ENCODE measurements at places on chromosomes 11 and 22.

DNA sequence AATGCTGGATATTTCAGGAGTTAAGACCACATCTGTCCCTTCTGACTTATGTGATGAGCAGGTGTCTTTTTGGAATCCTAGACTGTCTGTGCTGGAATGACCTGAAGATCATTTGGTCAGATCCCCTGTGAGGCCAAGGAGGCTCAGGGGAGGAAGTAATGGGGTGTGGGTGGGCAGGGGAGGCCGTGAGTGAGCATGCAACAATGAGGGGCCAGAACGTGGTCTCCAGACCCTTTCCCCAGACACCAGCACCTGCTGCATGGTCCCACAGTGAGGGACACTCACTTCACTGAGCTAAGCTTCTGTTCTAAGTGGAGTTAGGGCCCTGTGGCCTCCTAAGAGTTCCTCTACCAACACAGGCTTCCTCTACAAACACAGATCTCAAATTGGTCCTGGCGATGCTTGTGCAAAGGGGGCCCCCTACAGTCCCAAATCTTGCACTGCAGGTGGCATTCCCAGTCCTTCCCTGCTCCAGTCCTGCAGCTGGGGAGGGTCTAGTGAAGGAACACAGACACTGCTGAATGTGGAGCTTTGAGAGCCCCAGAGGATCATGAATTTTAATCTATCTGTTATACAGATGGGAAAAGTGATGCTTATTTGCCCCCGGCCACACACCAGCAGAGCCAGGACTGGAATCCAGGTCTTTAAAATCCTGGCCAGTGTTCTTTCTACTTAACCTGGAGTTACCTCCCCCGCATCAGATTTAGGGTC lies 7.4 kb downstream of the USP2 start:
- DNase-seq: no peak

- no peak for DNase-seq
These were observed 886 bp upstream of the NIPSNAP1 start for GRCh38 chr22:29581799-29582198.

DNA sequence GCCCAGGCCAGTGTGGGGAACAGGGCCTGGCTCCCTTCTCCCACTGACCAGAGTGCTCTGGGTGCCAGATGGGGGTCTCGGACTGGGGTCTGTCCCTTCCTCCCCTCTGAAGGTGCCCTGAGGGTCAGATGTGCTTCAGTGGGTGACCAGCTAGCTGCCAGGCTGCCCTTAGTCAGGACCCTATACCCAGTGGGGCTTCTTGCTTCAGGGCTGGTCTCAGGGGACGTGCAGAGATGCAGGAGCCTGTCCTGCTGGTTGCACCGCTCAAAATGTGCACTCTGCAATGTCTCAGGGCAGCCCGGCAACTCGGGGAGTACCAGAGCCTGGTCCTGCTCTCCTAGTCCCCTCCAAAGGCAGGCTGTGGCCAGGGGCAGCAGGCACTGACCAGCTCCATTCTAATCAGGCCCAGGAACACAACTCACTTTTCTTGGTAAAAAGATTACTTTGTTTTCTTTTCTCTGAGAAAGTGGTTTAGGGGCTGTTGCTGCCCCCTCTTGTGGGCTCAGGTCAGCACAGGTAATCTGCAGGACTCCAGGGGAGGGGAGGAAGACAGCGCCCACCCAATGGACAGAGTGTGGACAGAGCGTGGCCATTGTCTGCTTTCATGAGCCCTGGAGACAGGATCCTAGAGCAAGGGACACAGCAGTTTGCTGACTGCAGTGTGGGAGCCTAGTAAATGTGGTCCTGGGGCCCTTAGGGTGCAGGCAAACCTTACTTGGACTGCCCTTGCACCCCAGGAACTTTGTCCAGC lies 80.9 kb downstream of the MED15 start:
- DNase-seq: no peak

- DNase-seq: no peak
These were observed 14.0 kb upstream of the EHD1 start for GRCh38 chr11:64892411-64892831.

- no peak for DNase-seq
These were observed 48.2 kb downstream of the BSX start for GRCh38 chr11:122933416-122933815.

- peak; percentile 72 for DNase-seq
These were observed 11.1 kb upstream of the TAB1 start for GRCh38 chr22:39388261-39389011.

DNA sequence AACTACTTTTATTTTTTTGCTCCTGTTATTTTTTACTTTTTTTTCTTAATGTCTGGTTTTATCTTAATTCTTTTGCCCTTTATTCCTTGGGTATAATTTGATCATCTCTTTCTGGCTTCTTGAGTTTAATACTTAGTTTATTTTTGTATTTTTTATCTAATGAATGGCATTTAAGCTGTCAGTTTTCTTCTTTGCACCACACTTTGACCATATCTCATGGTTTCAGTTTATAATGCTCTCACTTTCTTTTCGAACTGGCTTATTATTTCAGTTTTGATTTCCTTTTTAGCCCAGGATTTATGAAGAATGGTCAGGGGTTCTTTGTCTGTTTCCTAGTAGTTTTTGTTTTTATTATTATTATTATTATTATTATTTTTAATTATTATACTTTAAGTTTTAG lies 48.3 kb downstream of the QSER1 start:
- no peak for DNase-seq

All from activated T-helper 1 cell treated with anti-CD3 and anti-CD28 coated beads, Interleukin-2, amount 50 U/mL, for 16 hours (primary cell).